ENCODE measurements at places on chromosomes 3 and 15. TPM values are rescaled to one million over a fixed set of nuclear protein-coding genes. Genes with fewer than 3 reads are reported as not detected.

The GABRA5 gene
- not detected for total RNA-seq

The FBLN2 gene
- total RNA-seq = 3.2 TPM

The CTXN2 gene
- not detected for total RNA-seq

The MELTF gene
- total RNA-seq = 6.2 TPM

The SMCO1 gene
- not detected for total RNA-seq

The ARHGEF26 gene
- 0.97 TPM for total RNA-seq

The LYZL4 gene
- total RNA-seq = not detected

The RGMA gene
- not detected for total RNA-seq

The SKOR1 gene
- not detected for total RNA-seq

The OR5K3 gene
- not detected for total RNA-seq

All from epithelial cell of umbilical artery (primary cell).